Stimulated activated CD4-positive, alpha-beta T cell treated with anti-CD3 and anti-CD28 coated beads, TNF-alpha, amount 100 ng/mL, for 48 hours (primary cell): ENCODE measurements at places on chromosomes 7 and 10.

DNA sequence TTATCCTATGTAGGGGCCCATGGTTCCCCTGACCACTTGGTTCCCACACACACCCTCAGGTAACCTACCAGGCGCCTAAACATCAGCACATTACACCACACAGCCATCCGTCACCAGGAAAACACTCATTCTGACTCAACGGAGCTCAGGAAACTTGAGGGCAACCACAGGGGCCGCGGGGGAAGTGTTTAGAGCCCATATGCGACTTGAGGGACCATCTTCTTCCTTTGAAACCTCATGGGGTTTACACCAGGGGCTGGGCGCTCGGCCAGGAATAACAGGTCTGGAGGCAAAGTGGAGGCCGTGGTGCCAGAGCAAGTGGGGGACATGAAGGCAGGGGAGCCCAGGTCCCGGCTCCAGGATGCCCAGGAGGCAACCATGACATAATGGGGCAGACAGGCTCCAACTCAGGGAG lies 1.5 kb downstream of the STX1A start:
- DNase-seq = peak; percentile 67

- DNase-seq = no peak
These were observed 65.3 kb downstream of the FZD1 start for GRCh38 chr7:91329571-91329970.

- no peak for DNase-seq
These were observed 763.1 kb upstream of the COBL start for GRCh38 chr7:52079726-52080125.

- DNase-seq = no peak
These were observed 51.4 kb upstream of the SEC61G start for GRCh38 chr7:54810401-54810800.

DNA sequence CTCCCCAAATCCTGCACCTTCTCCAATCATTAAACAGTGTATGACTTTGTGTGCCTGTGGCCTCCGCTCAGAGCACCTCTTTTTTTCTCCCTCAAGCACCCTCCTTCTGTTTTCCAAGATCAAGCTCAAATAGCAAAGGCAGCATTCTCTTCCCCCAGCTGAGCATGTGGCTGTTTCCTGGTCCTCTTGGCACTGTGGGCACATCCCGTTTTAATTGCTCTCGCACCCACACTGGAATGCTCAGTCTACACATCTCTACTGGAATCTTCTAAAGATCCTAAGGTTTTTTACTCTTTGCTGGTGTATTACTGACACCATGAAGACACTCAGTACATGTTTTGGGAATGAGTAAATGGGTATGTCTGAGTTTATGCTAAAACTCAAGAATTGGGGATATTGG lies 107.4 kb downstream of the WDFY4 start:
- DNase-seq = no peak

GRCh38 chr10:14009371-14010100 lies 321.2 kb downstream of the FRMD4A start:
- peak; percentile 70 for DNase-seq

- DNase-seq = no peak
These were observed 155.3 kb downstream of the VWC2 start for GRCh38 chr7:49928787-49929186.

DNA sequence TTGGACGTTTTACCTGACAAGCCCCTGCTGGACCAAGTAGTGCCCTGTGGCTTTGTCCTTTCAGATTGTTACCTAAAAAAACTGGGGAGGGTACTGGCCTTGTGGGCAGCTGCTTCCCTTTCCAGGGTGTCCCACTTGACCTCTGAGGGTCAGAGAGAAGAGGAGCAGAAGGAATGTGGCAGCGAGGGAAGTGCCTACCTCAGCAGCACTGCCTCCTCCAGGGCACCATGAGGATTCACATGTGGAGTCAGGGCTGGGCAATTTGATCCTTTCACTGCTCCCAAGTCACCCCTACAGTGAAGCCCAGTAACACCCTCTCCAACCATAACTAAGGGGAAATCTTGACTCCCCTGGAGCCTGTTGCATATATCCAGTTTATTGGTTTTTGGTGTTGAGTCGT lies 64.6 kb downstream of the ITGB1 start:
- DNase-seq = no peak

GRCh38 chr10:31508234-31508633 lies 189.2 kb downstream of the ZEB1 start:
- DNase-seq = no peak

GRCh38 chr10:32412499-32412853 lies 33.5 kb upstream of the CCDC7 start:
- no peak for DNase-seq

DNA sequence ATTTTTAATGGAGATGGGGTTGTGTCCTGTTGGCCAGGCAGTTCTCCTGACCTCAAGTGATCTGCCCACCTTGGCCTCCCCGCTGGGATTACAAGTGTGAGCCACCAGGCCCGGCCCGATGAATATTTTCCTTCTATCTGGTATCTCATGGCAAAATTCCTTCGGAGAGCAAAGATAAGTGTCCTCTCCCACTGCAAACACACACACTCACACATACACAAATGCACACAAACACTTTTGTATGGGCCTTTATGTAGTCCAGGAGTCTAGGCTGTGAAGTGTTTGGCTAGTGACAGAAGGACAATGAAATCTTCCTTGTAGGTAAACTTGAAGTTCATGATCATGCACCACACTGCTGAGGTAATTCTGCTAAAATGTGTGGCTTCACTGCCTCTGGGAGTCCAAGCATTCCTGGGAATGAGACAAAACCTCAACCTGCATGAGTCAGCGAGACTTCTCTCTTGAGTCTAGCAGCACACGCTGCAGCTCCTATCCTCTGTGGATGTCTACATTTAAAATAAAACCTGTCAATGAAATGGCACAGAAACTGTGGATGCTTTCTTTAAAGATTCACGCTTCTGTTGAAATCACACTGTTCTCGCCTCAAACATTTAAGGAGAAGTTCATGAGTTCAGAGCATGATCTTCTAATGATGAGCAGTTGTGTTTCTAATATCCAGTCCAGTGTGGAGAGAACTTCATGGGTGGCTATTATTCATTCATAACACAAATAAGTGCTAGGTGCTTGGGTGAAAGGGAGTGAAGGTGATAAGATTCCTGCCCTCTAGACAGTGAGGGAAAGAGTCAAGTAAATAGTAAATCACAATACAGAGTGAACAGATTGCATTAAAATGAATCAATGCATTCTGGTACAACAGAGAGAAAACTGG lies 96.5 kb downstream of the NRP1 start:
- DNase-seq = no peak
